Fibroblast of upper back skin (primary cell): ENCODE measurements at places on chromosomes 5 and 9.

DNA sequence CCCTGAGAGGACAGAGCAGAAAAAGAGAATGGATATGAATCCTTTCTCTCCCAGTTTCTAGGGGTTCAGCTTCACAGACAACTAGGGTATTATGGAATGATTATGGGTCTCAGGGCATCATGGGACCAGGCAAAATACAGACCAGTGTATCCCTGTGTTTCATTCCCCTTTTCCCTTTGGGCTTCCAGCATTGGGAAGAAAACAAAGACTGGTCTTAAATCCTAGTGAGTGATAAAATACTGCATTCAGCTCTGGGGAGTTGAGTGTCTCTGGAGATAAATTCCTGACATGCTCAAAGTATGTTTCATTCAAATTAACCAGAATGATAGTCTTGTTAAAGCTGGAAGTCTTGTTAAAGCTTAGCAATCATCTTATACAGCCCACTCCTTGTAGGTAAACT lies 2.4 kb upstream of the POU4F3 start:
- no peak for DNase-seq

DNA sequence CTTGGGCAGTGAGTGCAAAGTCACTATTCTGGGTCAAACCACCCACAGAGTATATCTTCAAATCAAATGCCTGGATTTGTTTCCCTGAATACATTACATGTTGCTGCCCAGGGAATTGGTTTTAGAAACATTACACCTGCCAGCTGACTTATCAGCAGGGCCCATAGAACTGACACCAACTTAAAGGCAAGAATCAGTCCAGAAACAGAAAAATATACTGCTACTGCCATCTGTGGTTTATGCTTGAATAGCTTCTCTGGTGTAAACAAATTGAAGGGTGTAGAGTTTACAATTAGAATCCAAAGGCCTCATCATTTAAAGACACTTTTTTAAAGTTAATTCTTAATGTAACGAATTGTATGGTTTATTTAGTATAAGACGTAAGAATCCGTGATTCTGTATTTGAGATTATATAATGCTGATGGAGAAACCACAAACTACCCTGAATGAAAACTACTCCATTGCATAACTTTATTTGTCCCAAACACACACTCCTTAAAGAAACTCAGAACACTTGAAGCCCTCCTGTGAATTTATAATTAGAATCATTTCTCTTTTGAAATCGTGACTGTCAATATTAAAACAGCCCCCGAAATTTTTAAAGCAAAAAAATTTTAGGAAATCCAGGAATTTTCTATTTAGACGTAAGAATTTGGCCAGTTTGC lies 6.2 kb downstream of the NR6A1 start:
- DNase-seq: no peak

DNA sequence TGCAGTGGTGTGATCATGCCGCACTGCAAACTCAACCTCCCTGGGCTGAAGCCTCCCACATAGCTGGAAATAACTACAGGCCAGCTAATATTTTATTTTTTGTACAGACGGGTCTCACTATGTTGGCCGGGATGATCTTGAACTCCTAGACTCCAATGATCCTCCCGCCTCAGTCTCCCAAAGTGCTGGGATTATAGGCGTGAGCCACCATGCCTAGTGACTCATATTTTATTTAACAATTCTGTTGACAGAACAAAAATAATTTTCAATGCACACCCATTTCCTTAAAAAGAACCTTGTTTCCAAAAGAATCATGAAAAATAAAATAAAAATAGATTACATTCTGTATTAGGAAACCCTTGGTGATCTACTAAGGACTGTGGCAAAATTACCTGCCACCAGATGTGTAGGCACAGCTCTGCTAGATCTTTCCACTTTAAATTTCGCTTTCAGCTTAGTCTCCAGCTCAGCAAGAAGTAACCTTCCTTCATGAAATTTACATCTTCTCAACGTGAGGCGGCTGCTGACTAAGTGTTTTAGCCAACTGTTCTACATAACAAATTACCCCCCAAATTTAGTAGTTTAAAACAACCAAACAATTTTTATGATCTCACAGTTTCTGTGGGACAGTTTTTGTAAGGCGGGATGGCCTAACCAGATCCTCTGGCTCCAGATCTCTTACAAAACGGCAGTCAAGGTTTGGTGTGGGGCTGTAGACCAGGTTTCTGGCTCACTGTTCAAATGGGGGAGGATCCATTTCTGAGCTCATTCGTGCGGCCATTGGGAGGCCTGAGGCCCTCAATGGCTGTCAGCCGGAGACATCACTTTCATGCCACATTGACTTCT lies 32.6 kb upstream of the GOLPH3 start:
- DNase-seq: no peak

GRCh38 chr9:113566016-113566711 lies 102.6 kb downstream of the RGS3 start:
- DNase-seq: no peak

DNA sequence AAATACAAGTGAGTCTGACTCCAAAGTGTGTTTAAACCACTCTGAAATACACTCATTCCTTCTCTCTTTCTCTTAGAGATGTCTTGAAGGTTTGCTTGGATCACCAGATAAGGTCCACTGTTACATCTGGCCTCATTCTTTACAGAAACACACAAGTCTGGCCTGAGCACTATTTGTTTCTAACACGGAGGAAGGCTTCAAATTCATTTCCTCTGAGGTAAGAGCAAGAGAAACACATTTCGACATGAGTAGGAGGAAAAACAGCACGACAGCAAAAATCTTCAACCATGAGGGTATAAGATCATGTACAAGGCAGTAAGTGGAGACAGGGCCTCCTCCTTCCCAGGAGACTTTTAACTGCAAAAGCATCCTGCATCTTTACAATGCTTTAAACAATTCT lies 8.0 kb downstream of the SIL1 start:
- DNase-seq: peak; percentile 45

DNA sequence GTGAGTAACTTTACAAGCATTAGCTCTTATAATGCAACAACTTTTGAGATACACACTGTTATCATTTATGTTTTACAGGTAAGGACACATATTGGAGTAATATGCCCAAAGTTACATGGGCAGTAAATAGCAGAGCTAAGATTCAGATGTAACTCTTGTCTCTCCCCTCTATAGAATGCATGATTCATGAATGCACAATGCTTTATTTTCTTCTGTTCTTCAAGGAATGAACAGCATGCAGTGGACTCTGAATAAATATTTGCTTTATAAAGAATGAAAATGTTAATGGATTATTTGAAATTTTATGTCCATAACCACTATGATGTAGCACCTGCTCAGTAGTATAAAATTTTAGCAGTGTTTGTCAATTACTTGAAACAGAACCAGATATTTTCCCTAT lies 629.5 kb downstream of the KCTD16 start:
- DNase-seq: no peak

GRCh38 chr5:146137967-146138403 lies 32.6 kb upstream of the PLAC8L1 start:
- peak; percentile 6 for DNase-seq

GRCh38 chr9:35074791-35075190 lies 2.4 kb upstream of the VCP start:
- no peak for DNase-seq

GRCh38 chr9:75788006-75788634 lies 102.4 kb upstream of the PCSK5 start:
- DNase-seq: peak; percentile 50

DNA sequence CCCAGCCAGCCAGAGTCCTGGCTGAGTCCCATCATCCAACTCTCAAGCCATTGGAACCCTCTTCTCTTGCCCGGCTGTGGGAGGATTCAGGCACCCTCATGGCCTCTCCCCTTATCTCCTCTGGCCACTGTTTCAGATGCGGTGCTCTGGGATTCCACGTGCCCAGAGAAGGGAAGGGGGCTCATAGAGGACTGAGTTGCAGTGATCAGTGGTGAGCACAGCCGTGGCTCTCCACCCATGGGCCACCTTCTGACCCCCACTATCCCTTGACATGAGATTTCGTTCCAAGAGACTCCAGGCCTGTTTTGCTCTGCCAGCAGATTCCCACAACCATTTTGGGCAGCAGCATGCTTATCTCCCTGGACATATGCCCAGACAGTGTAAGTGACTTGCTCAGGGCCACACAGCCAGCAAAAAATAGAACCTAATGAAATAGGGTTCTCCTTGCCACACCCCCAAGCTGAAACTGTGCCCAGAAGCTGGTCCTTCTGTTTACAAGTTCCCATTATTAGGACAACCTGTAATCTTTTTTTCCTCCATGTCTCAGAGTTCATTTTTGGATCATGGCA lies 2.7 kb downstream of the GPX3 start:
- DNase-seq: no peak

DNA sequence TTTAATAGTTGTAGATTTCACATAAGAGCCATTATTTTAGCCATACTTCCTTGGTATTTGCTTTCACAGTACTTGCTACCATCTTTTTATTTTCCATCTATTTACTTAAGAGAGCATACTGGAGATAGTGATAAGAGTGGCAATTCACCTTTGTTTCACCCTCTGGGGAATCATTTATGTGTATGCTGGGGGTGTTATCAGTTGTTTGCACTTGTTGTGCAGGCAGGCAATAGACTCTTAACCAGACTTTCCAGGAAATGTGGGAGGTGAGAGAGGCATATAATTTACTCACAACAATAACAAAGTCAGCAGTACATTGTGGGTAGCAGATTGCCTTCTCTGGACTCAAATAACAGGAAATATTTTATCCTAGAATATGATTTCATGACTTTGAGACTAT lies 1018.3 kb downstream of the CDH12 start:
- no peak for DNase-seq

DNA sequence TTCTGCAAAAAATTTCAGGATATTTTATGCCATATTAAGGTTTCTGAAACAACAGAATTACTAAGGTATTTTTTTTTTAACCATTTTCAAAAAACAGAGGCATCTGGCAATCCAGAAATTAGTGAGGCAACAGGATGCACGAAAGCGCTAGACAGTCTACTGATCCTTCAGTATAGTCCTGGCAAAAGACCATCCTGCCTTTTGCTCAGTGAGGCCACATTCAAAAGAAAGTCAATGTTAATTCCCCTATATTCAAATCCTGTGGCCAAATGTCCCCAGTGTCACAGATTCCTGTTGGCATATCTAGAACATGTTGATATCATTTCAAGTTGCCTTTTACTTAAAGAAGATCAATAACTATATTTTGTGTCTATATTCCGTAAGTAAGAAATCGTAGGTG lies 13.1 kb upstream of the NFIB start:
- no peak for DNase-seq

GRCh38 chr9:21450733-21451394 lies 10.6 kb downstream of the IFNA1 start:
- DNase-seq: peak; percentile 55

GRCh38 chr9:93822229-93822628 lies 132.9 kb downstream of the BARX1 start:
- DNase-seq: no peak

GRCh38 chr5:59790376-59790775 lies 103.2 kb downstream of the PDE4D start:
- no peak for DNase-seq

DNA sequence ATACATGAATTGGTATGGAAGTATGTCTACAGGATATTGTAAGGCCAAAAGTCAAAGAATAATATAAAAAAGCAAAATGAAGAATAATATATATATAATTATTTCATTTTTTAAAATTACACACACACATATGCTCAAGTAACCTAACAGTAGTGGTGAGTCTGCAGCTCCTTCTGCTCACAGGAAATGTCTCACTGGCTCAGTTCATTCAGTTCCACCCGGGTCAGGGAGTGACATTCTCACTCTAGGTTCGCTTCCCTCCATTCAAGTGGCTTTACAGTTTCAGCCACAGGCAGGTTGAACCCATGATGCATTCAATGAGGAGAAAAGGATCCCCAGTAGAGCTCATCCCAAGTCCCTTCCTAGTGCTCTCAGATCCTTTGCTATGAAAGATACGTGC lies 90.8 kb downstream of the SUSD1 start:
- DNase-seq: no peak

DNA sequence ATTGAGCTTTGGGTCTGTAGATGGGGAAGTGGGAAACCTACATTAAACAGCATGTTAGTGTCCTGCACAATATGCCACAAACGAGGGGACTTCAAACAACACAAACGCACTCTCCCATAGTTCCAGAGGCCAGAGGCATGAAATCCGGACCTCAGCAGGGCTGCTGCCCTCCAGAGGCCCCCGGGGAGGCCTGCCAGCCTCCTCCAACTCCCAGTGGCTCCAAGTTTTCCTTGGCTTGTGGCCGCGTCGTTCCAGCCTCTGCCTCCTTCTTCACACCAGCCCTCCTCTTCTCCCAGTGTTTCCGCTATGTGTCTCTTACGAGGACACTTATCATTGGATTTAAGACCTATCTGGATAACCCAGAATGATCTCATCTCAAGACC lies 13.3 kb upstream of the COL5A1 start:
- DNase-seq: no peak

GRCh38 chr9:121324316-121324715 lies 45.7 kb downstream of the STOM start:
- no peak for DNase-seq

DNA sequence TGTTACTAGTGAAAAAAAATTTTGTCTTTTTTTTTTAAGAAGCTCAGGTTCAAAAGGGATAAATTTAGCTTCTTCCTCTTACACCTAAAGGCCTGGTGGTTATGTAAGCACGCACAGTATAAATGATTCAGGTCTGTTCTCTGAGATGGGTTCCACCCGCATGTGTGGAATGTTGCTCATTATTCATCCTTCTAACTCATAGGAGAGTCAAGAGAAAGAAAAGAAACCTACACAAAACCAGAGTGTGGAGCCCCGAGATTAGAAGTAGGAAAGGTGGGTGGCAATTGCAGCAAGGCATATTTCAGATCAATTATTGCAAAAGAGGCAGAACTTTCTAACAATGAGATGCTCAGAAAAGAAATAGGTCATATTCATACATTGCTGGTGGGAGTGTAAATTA lies 13.5 kb downstream of the PLAC8L1 start:
- peak; percentile 16 for DNase-seq
